ENCODE measurements at places on chromosomes 12 and 14.

- DNase-seq: peak; percentile 77
These were observed 12.4 kb upstream of the DPF3 start for GRCh38 chr14:72906316-72906715.

DNA sequence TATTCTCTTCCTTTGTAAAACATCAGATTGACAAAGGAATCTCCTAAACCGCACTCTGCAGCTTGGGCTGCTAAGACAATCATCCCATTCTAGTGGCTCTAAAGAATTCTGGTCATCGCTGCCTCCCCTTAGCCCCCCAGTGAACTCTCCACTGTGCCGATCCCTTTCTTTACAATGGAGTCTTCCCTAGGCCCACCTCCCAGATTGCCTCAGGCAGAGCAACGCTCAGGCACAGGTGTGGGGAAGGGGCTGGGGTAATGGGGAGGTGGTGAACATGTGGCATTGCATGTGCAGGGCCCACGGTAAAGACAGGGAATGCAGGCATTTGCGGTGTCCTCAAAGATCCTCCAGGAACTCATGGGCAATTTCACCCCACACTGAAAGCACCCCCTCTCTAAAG, 86.3 kb downstream of the PLEKHG3 start:
- no peak for DNase-seq

DNA sequence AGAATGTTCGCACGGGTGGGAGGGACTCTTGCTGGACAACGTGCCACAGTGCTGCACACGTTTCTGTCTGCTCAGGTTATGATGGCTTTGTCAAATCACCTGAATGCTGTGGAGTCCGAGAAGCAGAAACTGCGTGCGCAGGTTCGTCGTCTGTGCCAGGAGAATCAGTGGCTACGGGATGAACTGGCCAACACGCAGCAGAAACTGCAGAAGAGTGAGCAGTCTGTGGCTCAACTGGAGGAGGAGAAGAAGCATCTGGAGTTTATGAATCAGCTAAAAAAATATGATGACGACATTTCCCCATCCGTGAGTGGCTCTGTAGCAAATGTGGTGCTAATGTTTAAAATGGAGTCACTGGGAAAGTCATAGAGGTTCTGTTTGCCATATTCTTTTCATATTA, 28.5 kb downstream of the KLC1 start:
- peak; percentile 86 for DNase-seq

DNA sequence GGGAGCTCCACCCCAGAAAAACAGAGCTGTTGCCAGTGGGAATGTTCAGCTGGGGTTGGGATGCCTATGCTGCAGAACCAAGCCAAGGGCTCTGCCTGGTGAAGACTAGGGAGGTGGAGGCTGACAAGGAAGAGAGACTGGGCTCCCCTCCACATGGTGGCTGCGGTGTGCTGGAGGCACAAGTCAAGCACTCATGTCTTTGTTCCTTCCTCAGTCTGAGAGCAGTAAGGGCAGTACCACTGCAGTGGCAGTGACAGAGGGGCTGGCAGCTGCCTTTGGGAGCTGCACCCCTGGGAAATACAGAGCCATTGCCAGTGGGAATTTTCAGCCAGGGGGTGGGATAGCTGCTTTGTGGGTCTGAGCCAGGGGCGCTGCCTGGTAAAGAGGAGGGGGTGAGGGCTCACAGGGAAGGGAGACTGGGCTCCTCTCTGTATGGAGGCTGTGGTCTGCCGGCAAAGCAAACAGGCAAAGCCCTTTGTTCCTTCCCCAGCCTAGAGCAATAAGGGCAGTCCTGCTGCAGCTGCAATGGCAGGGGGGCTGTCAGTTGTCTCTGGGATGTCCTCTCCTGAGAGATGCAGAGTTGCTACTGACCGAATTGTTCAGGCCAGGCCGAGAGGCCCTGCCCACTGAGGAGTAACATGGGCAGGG, 255.9 kb downstream of the RAD51B start:
- DNase-seq: no peak

DNA sequence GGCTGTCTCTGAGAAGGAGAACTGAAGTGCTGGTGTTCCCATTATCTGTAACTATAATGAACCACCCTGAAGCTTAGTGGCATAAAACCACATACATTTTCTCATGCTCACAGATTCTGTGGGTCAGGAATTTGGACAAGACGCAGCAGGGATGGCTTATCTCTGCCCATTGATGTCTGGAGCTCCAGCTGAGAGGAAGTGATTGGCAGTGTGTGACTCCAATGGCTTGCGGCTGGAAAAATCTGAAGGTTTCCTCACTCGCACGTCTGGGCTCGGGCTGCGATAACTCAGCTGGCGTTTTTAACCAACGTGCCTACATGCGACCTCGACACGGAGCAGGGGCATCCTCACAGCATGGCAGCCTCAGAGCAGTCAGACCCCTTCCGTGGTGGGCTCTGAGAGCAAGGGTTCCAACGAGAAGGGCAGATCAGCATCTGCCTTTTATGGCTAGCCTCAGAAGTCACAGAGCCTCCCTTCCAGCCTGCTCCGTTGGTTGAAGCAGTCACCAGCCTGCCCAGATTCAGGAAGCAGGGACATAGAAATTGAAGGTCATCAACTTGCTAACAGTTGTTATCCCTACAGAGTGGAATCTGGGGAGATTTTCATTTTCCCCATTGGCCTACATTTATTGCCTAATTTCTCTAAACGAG, 143.3 kb upstream of the BCL2L14 start:
- no peak for DNase-seq

DNA sequence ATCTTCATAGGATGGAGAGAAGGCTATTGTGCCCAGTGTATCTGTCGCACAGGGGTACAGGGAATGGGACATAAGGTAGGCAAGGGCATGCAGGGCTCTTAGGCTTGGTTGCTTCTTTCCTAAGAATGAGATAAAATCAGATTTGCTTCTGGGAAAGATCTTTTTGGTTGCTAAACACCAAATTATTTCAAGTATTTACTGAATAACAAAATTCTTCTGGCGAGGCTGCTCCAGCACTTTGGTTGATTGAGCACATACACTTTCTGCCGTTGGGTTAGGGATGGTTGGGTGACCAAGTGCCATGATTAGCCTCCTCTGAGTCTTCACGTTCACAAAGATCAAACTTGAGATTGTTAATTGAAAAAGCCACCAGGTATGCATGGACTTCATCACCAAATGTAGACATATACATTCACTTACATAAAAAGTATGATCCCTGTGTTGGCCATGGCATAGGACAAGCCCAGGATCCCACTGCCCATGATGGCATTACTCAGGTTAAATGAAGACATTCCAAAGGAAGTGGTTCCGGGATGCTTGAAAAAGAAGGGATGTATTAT, 38.2 kb downstream of the SLC38A4 start:
- no peak for DNase-seq

GRCh38 chr14:72644038-72644437, 249.9 kb downstream of the DPF3 start:
- DNase-seq: no peak

GRCh38 chr12:32881702-32882101, 14.9 kb downstream of the PKP2 start:
- DNase-seq: no peak

GRCh38 chr12:89971880-89972279, 263.2 kb upstream of the ATP2B1 start:
- no peak for DNase-seq

- no peak for DNase-seq
These were observed 571.8 kb downstream of the PRKD1 start for GRCh38 chr14:29355846-29356245.

- no peak for DNase-seq
These were observed 1752.4 kb upstream of the FLRT2 start for GRCh38 chr14:83777516-83777915.

DNA sequence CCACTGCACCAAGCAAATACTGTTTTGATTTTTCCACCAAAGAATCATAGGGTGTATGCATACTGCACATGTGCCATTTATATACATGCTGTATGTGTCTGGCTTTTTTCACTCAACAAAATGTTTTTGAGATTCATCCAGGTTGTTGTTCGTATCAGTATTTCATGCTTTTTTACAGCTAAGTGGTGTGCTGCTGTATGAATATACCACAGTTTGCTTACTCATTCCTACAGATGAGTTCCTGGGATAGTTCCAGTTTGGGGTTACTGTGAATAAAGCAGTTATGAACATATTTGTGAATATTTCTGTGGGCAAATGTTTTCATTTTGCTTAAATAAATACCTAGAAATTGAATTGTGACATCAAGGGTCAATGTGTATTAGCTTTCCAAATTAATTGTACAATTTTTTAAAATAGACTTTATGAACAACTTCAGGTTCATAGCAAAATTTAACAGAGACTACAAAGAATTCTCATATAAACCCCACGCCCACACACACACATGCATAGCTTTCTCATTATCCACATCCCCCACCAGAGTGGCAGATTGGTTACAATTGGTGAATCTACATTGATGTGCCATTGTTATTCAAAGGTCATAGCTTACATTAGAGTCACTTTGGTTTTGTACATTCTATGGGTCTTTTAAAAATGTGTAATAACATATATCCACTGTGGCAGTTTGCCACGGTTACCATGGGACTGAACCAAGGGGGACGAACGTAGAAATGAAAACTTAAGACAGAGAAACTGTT, 6.9 kb upstream of the KRT6A start:
- DNase-seq: no peak

DNA sequence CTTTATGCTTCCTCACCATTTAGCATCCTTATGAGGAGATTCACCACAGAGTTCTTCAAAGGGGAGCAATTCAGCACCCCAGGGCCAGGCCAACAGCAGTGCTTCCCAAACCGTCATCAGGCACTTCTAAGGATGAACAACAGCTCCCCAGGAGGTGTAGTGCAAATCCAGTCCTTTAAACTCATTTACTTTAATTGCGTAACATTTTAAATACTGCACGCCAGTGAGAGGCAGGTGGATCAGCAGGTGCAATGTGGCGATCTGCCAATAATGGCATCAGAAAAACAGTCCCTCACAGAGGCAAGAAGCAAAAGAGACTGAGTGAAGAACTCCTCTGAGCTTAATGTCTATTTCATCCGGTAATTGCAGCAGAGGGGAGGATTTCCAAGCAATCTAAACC, 770.9 kb upstream of the FOXG1 start:
- no peak for DNase-seq

DNA sequence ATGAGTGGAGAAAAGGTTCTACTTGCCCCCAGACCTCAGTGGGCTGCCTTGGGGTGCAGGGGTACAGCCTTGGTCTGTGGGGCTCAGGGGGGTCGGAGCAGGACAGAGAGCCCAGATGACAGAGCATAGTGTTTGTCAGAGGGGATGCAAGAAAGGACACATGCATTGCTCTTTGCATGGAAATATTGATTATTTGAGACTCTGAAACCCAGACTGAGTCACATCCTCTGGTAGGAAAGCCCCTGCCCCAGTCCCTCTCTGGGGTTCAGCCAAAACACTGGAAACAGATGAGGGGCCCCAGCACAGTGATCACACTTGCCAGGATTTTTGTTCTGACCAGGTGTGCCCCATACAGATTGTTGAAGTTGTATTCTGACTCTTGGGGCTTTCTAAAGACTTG, 1094.4 kb downstream of the BCL11B start:
- DNase-seq: no peak

- no peak for DNase-seq
These were observed 24.9 kb downstream of the TCP11L2 start for GRCh38 chr12:106327309-106327869.

DNA sequence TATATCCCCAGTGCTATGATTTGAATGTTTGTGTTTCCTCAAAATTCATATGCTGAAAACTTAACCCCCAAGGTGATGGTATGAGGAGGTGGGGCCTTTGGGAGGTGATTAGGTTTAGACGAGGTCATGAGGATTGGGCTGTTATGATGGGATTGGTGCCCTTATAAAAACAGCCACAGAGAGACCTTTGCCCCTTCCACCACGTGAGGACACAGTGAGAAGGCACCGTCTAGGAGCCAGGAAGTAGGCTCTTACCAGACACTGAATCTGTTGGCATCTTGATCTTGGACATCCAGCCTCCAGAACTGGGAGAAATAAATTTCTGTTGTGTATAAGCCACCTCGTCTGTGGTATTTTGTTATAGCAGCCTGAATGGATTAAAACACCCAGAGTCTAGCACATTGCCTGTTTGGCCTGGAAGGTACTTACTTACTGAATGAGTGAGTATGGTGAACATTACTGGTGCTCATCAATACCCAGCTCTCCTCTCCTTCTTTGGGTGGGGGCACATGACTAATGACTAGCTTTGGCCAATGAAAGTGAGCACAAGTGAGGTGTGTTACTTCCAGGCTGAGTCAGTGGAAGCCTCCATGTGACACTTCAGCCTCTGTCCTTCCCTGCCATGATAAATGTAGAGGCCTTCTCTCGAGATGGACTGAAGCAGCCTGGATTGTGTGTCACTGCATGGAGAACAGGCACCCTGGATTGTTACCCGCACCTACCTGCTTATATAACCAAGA, 72.4 kb upstream of the CHST11 start:
- no peak for DNase-seq

- no peak for DNase-seq
These were observed 79.3 kb downstream of the PPP2R5C start for GRCh38 chr14:101840649-101841369.

- peak; percentile 88 for DNase-seq
These were observed 1.4 kb upstream of the CCDC85C start for GRCh38 chr14:99605299-99605961.

GRCh38 chr12:117486840-117487659, 125.6 kb upstream of the NOS1 start:
- peak; percentile 11 for DNase-seq

DNA sequence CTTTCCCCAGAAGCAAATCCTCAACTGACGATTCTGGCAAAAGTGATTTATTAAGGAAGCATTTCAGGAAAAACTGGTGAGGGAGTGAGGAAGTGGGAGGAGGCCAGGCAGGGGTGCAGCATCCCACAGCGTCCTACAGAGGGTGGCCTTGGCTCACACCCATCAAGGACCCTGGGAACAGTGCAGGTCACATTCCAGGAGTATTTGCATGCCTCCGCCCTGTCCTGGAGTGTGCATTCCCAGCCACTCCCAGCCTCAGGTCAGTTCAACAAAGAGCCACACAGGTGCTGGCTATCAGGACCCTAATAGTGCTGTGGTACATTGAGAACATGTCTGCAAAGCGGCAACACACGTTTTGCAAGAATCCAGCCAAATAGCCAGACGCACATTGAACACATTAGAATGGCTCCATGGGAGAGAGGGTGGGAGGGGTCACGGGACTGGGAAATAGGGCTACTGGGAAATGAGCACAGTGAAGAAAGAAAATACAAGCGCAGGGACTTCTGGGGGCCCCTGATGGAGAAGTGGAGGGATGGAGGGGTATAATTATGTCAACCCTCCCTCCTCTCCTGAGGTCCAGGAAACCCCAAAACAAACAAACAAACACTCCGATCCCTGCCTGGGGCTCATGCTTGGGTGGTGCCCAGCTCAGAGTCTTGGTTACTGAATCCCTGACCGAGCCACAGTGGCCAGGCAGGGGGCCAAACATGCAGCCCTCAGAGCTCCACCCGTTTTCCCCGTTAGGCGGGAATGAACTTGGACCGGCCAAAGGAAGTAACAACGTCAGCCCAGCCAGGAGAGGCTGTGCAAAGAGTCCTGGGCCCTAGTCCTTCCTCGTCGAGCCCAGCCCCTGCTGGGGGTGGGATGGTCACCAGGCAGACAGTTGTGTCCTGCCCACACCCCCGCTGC, 36.5 kb downstream of the CMKLR1 start:
- peak; percentile 58 for DNase-seq

- DNase-seq: no peak
These were observed 12.5 kb downstream of the XRCC3 start for GRCh38 chr14:103702497-103703432.
